ENCODE measurements at places on chromosomes 12 and 14.

DNA sequence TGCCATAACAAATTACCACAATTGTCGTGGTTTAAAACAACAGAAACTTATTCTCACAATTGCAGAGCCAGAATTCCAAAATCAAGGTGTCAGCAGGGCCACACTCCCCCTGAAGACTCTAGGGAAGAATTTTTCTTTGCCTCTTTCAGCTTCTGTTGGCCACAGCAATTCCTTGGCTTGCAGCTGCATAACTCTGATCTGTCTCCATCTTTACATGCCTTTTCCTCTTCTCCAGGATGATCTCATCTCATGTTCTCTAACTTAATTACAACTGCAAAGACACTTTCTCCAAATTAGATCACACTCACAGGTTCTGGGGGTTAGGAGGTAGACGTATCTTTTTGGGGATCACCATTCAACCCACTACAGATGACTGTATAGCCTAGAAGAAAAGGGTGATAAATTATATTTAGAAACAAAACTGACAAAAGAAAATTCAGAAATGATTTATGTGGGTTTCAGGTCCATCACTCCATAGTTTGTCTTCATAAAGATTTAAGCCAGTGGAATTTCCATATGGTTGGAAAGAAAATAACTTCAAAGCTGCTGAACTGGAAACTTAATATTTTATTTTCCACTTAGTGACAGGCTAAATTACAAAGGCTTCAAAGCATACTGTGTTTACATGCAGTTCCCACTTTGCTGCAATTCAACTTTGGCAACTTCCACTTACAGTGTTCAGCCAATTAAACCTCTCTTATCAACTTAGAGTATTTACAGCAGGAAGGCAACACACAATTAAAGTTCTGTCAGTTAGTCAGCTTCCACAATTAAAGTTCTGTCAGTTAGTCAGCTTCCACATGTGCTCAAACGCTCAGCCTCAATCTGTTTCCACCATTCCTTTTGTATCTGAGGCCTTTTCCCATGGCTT is 213.3 kb downstream of the EPS8 start:
- no peak for DNase-seq

DNA sequence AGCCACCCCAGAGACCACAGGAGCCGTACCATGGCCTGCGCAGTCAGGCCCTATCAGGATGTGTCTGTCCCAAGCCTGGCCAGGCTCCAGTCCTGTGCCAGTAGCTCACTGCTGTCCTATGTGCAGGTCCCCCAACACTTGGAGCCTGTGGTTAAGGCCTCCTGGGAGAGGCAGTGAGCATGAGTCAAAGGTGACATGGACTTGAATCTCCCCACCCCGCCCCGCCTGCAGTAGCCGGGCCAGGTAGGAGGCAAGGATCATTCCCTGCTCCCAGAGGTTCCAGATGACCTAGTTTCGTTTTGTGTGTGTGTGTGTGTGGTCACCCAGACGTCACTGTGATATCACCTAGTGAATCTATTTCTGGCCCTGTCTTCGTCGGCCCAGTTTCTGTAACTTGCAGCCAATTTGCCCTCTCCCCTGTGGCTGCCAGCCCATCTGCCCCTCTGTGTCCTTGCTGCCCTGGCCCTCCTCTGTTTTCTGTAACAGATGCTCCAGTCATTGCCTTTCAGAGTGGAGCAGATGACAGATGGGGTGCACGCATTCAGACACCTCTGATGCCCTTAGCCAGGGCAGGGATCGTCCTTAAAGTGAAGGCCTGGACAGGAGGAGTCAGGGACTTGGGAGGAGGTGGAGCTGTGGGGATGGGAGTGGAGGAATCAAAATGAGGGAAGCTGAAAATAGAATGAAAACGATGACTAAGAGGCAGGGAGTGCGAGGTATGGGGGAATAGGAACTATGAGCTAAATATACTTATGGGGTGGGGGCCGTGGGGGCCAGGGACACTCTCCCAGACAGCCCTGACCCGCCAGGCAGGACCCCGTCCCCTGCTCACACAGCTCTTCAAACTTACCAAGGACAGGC is 37.4 kb downstream of the SLC6A12 start:
- DNase-seq, result peak; percentile 87

GRCh38 chr12:122024132-122024785 is 2.6 kb downstream of the BCL7A start:
- DNase-seq, result peak; percentile 39

GRCh38 chr12:130739571-130739970 is 23.5 kb upstream of the RIMBP2 start:
- no peak for DNase-seq

- DNase-seq, result no peak
These were observed 14.0 kb upstream of the TMTC1 start for GRCh38 chr12:29797565-29798355.

GRCh38 chr14:66468778-66469367 is 17.3 kb upstream of the CCDC196 start:
- no peak for DNase-seq

- DNase-seq, result no peak
These were observed 321.1 kb downstream of the EGLN3 start for GRCh38 chr14:33629792-33630191.
